ENCODE measurements at places on chromosomes 7 and 10.

DNA sequence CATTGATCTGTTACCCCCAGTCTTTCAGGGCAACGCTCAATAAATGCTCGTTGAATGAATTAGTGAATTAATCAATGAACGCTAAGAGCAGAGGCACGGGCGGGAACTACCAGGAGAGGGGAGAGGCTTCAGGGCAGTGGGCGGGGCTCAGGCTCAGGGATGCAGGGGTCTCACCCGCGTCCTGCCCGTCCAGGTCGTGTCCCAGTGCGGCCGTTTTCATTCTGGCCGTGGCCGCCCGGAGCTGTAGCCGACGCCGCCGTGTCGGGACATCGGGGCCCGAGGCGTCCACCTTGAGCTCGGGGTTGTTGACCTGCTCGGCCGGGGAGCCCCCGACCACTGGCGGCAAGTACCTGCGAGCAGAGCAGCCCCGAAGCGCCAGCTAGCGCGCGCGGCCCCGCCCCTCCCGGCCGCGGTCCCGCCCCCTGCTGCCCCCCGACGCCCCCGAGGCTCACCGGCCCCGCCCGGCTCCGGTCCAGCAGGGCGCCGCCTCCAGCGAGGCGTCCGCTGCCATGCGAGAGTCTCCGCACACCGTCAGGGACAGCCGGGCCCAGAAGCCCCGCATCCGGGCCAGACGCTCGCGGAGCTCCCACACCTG lies 2.8 kb upstream of the GAL3ST4 start:
- DNase-seq: no peak

GRCh38 chr7:112874909-112875308 lies 84.7 kb upstream of the TMEM168 start:
- DNase-seq: no peak

- no peak for DNase-seq
Measured at GRCh38 chr7:156232931-156233705, 407.5 kb upstream of the RNF32 start.

DNA sequence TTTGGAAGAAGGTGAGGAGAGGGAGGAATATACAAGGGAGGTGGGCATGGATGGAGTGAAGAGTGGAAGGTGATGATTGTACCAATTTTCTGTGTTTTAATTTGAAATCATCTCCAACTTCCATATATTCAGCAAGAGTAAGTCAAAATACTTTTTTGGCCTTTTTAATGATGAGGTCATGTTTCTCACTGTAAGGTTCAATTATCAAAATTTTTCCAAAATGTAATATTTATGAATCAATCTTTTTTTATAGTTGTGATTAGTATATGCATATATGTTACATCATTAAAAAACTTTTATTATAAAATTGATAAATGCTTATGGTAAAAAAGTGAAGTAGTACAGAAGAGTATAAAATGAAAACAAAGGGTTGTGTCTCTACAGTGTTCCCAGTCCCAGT lies 40.7 kb downstream of the PRKAR2B start:
- DNase-seq: no peak

GRCh38 chr10:132518572-132519381 lies 18.8 kb upstream of the INPP5A start:
- DNase-seq: peak; percentile 14

- DNase-seq: no peak
Measured at GRCh38 chr7:40570223-40570622, 435.4 kb downstream of the SUGCT start.

DNA sequence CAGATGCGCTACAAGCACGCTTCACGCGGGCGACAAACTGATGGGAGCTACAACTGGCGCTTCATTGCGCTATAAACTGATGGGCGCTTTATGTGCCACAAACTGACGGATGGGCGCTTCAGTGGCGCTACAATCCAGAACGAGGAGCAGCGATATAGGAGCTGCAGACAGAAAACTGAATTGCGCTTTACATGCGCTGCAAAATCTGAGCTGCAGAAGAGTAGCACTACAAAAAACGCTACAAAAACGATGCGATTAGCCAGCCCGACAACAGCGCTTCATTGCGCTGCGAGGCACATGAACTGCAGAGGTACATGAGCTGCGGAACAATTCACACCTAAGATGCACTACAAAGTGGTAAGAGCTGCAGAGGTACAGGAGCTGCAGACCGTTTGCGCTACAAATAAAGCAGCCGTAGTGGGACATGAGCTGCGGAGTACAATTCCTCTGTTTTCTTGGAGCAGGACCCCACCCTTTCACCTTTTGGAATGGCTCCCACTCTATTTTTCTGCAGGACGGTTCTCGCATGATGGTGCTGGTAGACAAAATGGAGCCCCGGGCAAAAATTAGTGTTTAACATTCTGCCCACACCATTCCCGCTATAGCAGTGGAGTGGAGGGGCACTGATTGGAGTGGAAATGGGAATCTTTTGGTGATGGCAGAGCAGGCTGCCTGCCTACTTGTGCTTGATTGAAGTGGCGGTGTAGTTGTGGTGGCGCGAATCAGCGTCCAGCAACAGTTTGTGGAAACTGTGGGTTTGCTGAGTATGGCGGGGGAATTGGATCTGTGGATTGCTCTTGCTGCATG lies 1.2 kb upstream of the SGCE start:
- DNase-seq: peak; percentile 52

- DNase-seq: no peak
Measured at GRCh38 chr10:92990615-92991014, 70.0 kb upstream of the CYP26C1 start.

GRCh38 chr10:44478876-44479705 lies 94.2 kb upstream of the CXCL12 start:
- no peak for DNase-seq

- DNase-seq: peak; percentile 72
Measured at GRCh38 chr10:31697271-31698180, 231.1 kb downstream of the ARHGAP12 start.

GRCh38 chr10:74852381-74852780 lies 26.0 kb downstream of the KAT6B start:
- DNase-seq: no peak

DNA sequence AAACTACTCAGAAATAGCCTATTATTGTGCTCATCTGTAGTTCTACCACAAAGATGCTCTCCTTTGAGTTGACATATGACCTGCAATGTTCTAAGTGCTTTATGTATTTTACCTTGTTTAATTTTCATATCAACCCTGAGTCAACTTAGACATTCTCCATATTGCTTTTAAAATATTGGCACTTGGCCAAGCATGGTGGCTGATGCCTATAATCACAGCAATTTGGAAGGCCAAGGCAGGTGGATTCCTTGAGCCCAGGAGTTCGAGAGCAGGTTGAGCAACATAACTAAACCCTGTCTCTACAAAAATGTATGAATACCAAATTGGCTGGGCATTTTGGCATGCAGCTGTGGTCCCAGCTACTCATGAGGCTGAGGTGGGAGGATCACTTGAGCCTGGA lies 50.6 kb downstream of the PRKG1 start:
- DNase-seq: peak; percentile 0

DNA sequence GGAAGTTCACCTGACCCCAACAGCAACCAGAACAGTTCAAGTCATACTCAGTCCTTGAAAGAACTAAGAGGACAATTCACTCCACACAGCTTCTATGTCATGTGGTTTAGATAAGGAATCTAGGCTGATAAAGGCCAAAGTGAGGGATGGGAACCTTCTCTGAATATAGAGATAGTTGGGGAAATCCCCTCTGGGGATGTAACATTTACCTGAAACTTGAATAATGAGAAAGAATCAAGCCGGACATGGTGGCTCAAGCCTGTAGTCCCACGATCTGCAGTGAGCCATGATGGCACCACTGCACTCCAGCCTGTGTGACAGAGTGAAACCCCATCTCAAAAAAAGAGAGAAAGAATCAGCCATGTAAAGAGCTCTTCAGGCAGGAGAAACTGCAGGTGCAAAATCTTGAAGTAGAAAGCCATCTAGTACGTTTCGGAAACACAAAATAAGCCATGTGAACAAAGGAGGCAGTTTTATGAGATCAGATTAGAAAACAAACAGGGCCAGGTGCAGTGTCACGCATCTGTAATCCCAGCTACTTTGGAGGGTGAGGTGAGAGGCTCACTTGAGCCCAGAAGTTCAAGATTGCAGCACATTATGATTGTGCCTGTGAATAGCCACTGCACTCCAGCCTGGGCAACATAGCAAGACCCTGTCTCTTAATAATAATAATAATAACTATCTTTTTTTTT lies 4.5 kb upstream of the DNMBP start:
- DNase-seq: peak; percentile 1

DNA sequence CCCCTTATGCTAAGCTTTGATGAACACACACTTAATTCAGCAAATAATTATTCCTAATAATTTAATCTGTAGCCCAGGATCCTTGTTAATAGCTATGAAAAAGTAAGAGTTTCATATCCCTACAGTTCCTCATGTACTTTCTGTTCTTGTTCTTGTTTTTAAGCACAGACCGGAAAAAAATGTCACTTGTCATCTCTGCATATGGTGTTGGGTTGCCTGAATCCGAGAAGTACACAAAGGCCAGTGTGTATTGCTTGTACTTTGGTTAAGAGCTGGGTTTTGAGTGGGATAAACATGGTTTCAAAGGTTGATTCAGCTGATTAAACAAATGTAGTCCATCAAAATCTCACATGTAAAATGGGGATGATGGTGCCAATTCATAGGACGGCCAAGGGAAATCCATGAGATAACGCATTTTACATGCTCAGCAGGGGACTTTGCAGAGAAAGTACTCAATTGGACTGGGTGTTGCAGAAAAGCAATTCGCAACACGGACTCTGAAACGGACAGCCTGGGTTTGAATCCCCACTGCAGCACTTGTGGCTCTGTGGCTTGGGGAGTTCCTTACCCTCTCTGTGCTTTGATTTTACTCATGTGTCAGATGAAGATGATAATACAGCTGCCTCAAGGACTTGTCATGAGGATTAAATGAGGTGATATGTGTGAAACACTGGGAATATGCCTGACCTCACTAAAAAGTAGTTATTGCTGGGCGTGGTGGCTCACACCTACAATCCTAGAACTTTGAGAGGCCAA lies 71.7 kb downstream of the MAP3K8 start:
- no peak for DNase-seq

- peak; percentile 87 for DNase-seq
Measured at GRCh38 chr7:158957921-158958491, 101.6 kb downstream of the DYNC2I1 start.

DNA sequence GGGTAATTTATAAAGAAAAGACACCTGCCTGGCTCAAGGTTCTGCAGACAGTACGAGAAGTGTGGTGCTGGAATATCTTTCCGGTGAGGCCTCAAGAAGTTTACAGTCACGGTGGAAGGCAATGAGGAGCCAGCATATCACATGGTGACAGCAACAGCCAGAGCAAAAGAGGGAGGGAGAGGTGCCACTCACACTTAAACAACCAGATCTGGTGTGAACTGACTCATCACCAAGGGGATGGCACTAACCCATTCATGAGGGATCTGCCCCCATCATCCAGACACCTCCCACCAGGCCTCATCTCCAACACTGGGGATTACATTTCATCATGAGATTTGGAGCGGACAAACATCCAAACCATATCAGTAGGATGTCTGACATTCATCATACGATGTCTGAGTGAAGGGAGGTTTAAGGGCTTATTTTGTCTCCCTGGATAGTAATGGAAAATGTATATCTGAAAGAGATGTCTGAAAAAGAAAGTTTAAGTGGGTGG lies 23.5 kb upstream of the KBTBD2 start:
- no peak for DNase-seq

GRCh38 chr7:24722386-24723177 lies 34.7 kb downstream of the GSDME start:
- peak; percentile 44 for DNase-seq

GRCh38 chr7:50704844-50705243 lies 77.9 kb downstream of the GRB10 start:
- no peak for DNase-seq

DNA sequence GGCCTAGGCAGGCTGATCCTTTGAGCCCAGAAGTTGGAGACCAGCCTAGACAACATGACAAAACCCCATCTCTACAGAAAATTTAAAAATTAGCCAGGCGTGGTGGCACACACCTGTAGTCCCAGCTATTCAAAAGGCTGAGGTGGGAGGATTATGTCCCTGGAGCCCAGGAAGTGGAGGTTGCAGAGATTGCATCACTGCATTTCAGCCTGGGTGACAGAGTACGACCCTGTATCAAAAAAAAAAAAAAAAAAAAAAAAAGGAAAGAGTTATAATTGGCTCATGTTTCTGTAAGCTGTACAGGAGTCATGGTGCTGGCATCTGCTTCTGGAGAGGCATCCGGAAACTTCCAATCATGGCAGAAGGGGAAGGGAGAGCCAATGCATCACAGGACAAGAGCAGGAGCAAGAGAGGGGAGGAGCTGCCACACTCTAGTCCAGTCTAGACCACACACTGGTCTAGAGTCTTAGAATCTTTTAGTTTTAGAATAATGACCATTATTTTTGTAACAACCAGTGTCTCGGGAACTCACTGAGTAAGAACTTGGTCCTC lies 16.8 kb downstream of the DOCK1 start:
- no peak for DNase-seq

GRCh38 chr7:36272567-36273269 lies 116.9 kb upstream of the ANLN start:
- DNase-seq: no peak

DNA sequence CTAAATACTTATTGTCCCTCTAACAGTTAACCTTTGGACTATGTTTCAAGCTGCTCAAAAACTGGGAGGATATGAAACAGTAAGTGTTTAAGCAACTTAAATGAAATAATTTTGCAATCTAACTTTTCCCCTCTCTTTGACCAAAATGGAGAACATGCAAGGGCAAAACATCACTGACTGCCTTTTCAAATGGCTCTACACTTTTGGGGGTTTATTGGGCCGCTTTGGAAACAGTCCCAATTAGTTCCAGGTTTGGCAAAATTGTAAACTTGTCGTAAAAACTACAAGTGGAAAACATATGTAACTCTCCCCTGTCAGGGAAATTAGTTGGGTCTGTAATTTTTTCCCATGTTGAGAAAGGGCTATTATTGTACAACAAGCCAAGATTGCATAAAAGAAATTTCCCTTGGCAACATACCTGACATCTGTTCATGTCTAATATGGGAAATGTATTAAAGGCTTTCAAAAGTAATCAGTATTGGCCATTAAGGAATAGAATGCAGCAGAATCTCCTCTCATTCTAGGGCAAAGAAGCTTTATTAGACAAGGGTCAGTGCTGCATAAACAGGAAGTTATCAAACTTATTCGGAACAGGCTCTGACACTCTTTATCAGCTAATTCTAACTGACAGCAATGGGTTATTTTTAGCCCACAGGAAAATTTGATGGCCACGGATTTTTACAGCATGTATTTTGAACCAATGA lies 157.9 kb downstream of the ARID5B start:
- no peak for DNase-seq

GRCh38 chr7:40232242-40232893 lies 97.6 kb downstream of the SUGCT start:
- DNase-seq: peak; percentile 8

- no peak for DNase-seq
Measured at GRCh38 chr10:123357421-123357930, 203.3 kb downstream of the BUB3 start.

DNA sequence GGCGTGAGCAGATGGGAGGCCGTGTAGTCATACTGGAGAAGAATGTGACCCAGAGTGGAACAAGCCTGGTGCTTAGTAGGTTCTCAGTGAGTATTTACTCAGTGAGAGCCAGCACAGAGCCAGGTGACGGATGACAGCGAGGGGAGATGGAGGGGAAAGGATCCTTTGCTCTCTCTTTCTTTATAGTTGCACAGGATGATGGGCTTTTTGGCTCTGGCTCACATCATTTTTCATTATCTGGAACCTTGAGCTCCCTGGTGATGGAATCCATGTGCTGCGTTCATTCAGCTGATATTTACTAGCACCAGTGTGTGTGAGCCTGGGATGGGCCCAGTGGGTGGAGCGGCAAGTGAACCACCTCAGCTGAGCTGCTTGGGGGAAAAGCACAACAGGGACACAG lies 17.2 kb downstream of the BTBD16 start:
- DNase-seq: no peak

Measured in NCI-H2081 (cell line).